Jurkat, Clone E6-1 (cell line): ENCODE measurements at places on chromosomes 6 and 20.

- no peak for DNase-seq
These were observed 1276.8 kb upstream of the ADGRB3 start for GRCh38 chr6:67358241-67358640.

DNA sequence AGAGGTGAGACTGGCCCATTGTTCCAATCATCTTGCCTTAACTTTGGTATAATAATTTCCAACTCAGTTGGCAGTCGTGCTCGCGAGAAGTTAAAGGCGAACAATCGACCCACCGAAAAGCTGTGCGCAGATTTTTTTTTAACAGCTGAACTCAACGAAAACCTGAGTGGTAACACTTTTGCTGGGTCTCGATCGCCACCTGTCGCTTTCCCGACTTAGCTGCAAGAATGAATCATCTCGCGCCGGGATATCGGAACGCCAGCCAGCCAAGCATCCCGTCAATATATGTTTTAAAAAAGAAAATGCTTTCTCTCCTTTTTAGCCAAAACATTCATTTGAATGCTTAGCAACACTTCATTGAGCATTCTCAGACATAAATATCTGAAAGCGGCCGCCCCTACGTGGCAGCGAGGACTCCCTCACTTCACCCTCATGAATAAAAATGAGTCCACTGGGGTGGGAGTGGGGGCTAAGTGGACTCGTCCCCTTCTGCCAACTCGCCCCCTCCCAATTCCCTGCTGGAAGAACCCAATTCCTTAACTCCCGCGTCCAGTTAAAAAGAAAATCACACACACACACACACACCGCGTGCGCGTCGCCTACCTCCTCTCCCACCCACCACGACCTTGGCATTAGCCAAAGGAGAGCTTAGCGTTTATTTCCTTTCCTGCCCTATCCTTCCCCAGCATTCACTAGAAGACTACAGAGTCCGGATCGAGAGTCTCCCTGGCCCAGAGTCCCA lies 1.5 kb downstream of the COL12A1 start:
- DNase-seq, result no peak

DNA sequence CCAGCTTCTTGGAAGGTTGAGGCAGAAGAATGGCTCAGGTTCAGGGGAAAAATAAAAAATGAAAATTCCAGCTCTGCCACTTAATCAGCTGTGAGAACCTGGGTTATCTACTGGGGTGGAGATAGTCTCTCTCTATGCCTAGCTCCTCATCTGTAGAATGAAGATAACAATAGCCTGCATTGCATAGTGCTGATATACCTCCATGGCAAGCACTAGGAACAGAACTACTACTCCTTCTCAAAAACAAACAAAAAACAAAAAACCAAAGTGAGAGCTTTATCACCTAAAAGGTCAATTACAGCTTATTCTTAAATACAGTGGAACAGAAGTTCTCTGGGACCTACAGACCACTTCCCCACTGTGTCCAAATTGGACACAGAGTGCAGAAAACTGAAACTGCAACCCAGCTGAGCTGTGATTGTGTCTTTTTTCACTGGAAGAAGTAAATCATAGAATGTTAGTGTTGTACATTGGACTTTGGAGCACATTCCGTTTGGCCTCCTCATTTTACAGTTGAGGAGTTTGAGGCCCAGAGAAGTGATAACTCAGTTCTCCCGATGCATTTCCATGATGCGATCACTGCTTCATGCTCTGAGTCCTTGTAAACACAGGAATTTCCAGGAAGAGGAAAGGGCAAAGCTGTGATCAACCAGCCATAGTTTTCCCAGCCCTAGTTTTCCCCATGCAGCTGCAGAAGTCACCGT lies 23.3 kb downstream of the MTFR2 start:
- no peak for DNase-seq

- no peak for DNase-seq
These were observed 24.3 kb upstream of the RPN2 start for GRCh38 chr20:37154684-37155298.

DNA sequence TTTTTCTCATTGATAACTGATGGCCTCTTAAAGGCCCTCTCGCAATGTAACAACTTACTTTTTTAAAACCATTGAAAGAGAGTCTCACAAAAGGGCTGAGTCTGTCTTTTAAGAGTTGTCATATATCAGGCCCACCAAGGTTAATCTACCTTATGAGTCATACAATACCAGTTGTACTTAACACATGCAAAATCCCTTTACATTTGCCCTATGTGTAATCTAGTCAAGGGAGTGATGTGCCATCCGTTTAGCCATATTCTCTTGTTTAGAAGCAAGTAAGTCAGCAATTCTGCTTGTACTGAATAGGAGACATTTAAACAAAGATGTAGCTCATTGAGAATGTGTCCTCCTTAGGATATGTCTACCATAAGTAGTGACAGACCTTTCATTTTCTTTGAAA lies 143.7 kb downstream of the TENT5A start:
- DNase-seq, result no peak

- no peak for DNase-seq
These were observed 10.8 kb upstream of the ANKRD60 start for GRCh38 chr20:58239216-58239615.

DNA sequence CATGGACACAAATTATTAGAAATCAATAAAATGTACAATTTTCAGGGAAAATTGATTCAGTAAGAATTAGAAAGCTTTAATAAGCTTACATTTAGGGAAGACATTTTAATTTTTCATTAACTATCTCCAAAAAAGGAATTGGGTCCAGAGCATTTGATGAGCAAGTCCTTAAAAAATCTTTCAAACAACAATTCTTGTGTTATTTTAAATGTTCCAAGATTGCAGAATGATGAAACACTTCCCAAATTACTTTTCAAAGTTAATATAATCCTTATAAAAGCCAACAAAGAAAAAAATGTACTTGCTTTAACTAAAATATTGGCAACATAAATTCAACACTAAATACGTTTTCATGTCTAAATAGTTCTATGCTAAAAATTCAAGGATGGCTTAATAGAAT lies 102.0 kb downstream of the ADAT2 start:
- DNase-seq, result no peak

- DNase-seq, result no peak
These were observed 292.5 kb downstream of the FARS2 start for GRCh38 chr6:5553767-5554166.

GRCh38 chr6:98669371-98669770 lies 165.0 kb upstream of the POU3F2 start:
- no peak for DNase-seq

DNA sequence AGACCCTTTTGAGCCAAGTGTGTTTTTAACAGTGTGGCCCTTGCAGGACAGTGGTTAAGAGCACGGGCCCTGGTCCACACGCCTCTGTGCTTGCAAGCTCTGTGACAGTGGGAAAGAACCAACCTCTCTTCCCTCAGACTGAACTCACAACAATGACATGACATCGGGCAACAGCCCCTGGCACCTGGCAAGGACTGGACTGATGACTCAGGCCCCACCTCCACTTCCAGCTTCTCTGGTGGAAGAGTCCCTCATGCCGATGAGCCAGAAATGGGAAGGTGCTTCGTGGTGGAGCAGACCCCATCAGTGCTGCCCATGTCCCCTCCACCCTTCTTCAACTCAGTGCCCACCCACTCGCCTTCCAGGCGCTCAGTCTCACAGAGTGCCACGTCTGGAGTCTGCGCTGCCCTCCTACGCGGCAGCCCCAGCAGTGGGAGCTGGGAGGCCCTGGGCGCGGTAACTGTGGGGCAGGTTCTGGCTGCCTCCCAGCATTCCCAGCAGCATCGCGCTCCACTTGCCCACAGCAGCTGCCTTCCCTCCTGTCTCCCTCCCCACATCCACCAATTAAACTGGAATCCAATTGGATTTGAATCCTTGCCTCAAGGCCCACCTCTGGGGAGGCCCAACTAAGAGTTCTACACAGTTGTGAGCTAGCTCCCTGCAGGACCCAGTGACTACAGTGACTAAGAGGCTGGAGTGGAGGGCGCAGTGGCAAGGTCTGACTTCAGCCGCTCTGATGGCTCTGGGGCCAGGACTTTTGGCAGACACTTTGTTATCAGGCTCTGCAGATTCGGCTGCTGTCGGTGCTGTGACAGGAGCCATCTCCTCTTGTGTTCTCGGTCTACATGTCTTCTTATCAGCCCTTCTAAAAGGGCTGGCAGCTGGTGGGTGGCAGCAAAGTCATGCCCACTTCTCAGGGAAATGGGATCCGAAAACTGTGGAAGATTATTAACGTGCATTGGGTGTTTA lies 156.8 kb upstream of the MLN start:
- DNase-seq, result no peak

DNA sequence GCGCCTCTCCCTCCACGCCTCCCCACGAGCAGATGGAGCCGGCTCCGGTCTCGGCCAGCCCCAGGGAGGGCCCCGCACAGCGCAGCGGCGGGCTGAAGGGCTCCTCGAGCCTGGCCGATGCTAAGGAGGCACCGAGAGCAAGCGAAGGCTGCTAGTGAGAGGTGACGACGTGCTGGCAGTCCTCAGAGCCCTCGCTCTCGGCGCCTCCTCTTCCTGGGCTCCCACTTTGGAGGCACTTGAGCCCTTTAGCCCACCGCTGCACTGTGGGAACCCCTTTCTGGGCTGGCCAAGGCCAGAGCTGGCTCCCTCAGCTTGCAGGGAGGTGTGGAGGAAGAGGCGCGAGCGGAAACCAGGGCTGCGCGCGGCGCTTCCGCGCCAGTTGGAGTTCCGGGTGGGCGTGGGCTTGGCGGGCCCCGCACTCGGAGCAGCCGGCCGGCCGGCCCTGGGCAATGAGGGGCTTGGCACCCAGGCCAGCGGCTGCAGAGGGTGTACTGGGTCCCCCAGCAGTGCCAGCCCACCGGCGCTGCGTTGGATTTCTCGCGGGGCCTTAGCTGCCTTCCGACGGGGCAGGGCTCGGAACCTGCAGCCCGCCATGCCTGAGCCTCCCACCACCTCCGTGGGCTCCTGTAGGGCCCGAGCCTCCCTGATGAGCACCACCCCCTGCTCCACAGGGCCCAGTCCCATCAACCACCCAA lies 2.5 kb upstream of the TMEM14C start:
- DNase-seq, result no peak

DNA sequence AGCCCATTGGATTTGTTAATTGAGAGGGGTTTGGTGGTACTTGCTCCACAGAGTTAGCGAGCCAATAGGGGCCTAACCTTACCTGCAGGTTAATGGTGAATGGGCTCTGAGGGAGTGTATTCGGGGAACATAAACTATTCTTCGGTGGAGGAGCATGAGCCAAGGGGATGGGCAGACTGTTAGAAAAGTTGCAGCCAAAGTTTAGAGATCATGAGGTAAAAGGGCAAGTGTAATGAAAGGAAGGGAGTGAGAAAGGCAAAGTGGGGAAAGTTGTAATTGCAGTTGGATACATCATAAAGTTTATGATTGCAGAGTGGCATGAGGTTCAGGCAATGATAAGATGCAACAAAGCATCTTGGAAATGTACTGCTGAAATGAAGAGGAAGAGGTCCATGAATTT lies 142.1 kb upstream of the TBX18 start:
- no peak for DNase-seq

GRCh38 chr6:19851241-19852089 lies 14.3 kb downstream of the ID4 start:
- DNase-seq, result no peak

DNA sequence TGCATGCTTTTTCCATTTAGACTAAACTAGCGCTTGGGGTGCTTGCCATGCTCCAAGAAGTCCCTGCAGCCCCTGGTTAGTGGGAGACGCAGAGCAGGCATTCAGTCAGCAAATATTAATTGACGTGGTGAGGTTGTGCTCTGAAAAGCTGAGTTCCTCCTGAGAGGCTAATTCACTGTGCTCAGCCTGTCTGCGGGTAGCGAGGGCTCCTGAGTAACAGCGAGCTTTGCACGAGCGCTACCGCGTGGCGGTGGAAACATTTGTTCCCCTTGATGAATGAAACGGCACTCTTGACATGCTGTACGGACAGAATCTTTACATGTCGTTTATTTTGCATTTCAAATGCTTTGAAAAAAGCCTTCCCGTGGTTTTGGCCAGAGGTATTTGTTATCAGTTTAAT lies 170.6 kb upstream of the AGPAT4 start:
- DNase-seq, result no peak

- no peak for DNase-seq
These were observed 8.3 kb downstream of the MYL9 start for GRCh38 chr20:36549628-36549941.

DNA sequence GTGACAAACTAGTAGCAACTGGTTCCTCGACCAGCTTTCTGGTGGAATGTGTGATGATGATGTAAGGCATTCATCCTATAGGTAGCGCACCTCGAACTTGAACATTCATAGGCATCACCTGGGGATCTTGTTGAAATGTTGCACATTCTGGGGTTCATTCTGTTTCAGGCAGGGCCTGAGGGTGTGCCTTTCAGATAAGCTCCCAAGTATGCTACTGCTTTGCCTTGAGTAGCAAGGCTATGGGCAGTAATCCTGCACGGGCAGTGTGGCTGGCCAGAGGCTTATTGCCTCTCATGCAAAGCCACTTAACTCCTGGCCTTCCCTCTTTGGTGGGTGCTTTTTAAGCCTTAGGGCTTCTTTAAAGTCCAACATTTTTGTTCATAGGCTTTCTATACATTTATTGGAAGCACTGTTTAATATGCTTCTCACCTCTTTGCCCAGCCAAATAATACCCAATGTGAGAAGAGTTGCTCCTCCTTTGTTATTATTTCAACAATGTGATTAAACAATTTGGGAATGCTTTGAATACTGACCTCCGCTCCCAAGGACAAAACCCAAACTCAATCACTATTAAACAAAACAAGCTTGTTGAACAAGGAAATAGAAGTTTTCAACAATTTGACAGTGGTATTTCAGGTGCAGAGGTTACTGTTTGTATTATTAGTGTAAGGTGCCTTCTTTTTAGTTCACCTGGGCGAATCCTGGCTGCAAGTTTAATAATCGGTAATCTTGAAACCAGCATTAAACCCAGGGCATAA lies 57.5 kb downstream of the JARID2 start:
- DNase-seq, result no peak
